ENCODE measurements at places on chromosomes 4 and X.

DNA sequence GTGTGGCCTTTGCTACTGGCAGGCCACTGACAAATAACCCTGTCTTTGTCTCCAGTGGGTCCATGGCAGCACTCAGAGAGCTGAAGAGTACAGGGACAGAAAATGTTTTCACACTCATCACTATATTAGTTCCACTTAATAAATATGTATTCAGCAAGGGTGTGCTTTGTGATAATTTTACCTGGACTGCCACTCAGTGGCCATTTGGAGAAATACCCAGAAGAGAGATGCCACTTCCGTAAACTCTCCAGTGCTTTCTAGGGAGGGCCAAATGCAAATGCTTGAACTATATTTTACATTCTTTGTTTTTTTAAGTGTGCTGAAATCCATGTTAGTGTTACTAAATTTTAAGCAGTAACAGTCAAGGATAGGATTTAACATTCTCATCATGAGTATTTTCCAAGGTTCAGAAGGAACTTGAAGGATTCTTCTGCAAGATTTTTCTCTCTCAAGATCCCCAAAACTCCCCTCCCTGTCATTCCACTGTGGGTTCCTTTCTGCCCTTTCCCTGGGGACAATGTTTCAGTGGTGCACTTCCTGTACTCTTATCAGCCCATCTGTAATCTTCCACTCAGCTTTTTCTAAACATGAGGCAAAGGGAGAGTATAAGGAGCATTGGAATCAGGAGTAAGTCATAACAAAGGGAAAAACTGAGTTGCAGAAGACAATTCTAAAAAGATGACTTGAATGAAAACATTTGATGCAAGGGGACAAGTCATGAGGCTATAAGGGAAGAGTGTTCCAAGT is 46.0 kb downstream of the TFDP3 start:
- no peak for DNase-seq

- no peak for DNase-seq
These were observed 6.4 kb upstream of the SMIM9 start for GRCh38 chrX:154840856-154841255.

GRCh38 chr4:73434311-73434710 is 1.7 kb upstream of the AFP start:
- no peak for DNase-seq

DNA sequence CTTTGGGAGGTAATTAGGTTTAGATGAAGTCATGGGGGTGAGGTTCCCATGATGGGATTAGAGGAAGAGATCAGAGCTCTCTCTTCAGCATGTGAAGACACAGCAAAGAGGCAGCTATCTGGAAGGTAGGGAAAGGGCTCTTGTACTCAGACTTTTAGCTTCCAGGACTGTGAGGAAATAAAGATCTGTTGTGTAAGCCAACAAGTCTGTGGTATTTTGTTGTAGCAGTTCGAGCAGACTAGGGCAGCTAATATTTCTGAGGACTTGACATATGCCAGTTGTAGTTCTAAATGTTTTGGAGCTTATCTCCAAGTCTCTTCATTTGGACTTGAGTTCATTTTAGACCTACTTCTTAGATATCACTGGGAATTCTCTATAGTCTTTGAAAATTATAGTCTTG is 137.3 kb upstream of the PDE5A start:
- DNase-seq: no peak

GRCh38 chr4:55866973-55867574 is 13.6 kb downstream of the EXOC1 start:
- no peak for DNase-seq

DNA sequence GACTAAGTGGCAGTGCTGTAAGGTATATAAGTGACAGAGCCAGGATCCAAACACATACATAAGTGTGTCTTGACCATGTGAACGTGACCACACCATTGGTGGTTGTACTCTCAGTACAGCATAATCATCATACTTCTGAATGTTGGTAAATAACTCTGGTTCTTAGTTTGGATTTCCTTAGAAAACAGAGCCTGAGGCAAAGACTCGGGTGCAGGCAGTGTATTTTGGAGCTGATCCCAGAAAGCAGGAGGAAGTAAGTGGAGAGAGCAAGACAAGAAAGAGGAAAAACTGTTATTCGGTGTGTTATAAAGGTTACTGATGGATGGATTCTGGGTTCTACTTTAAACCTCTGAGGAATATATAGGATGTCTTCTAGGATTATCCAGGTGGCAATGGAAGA is 127.9 kb downstream of the SLC39A8 start:
- no peak for DNase-seq

DNA sequence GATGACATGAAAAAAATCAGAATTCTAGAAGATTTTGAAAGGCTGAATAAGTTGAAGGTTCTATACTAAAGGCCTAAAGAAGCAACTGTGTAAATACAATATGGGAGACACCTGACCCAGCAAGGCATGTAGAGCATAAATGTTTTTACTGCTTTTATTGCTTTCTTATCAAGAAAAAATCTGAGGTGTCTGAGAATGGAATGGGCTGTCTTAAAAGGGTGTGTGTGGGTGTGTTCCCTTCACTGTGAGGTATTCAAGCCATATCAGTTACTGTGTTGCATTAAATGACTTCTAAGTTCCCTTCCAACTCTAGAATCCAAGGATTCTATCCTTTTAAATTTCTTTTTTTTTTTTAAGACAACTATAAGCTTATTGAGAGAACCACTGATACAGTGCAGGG is 15.7 kb downstream of the ATP8A1 start:
- DNase-seq: no peak

GRCh38 chr4:79287718-79288117 is 38.1 kb downstream of the NAA11 start:
- DNase-seq: no peak

DNA sequence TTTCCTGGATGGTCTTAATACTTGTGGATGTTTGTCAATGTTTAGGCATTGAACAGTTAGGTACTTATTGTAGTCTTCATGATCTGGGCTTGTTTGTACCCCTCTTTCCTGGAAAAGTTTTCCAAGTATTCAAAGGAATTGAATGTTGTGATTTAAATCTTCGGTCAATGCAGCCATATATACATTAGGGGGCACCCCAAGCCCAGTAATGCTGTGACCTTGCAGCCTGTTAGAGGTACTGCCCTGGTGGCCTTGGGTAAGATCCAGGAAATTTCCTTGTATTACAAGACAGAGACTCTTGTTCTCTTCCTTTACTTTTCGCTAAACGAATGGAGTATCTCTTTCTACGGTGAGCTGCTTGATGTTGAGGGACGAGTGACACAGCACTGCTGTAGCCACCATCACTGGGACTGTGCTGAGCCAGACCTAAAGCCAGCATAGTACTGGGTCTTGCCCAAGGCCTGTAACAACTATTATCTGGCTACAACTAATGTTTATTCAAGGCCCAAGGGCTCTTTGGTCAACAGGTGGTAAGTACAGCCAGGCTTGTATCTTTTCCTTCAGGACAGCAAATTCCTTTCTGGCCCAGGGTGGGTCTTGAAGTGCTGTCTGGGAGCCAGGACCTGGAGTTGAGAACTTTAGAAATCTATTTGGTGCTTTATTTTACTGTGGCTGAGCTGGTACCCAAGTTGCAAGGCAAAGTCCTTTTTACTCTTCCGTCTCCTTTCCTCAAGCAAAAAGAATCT is 118.3 kb upstream of the ATOH1 start:
- no peak for DNase-seq

DNA sequence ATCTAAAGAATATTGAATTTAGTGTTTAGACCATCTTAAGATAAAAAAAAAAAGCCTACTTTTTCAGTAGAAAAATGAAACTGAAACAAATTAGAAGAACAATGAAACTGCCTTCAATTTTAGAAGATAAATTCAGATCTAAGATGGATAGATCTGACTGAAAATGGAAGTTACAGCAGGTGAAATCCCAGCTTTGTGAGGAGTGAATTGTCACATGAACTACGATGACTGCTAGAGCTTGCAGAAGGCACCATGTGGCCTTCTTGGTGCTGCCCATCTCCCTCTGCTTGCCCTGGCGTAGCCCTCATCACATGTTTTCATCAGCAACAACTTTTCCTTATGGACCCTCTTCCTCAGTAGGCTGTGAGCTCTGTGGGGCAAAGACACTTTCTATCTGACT is 51.4 kb upstream of the EMCN start:
- DNase-seq: no peak

- no peak for DNase-seq
These were observed 76.7 kb downstream of the PDS5A start for GRCh38 chr4:39900966-39901365.

DNA sequence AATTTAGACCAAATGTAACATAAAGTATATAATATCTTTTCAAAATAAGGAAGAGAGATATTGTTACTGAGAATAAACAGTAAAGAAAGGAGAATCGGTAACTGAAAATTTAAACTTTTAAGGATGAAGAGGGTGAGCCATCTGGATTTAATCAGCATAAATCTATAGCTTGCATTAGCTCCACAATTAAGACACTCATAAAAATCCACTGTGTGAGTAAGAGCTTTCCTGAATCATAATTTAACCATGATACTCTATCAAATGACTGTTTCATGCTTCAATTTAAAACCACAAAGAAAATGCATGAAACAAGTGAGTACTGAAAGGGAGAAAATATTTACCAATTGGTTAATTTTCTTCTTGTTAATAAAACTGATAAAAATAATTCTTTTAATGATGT is 951.5 kb upstream of the SLIT2 start:
- DNase-seq: no peak

GRCh38 chr4:95304898-95305297 is 243.9 kb downstream of the UNC5C start:
- no peak for DNase-seq

GRCh38 chrX:2901367-2902036 is 27.6 kb downstream of the ARSD start:
- no peak for DNase-seq

DNA sequence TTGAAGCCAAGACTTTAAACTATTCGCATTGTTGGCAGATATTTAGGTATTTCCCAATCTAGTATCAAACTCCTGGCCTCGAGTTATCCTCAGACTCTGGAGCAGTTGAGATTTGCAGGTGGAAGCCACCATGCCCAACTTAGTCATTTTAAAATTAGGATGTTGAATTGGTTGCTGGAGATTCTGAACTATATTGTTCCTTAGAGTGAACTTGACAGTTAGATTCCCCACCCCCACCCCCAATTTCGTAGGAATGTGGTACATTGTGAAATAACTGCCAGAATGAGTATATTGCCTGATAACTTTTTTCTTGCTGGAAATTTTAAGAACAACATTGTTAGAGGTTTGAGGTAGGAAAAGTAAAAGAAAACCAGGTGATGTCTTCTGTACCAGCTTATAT is 2.3 kb downstream of the NOCT start:
- no peak for DNase-seq

- DNase-seq: no peak
These were observed 5.4 kb upstream of the CXCR3 start for GRCh38 chrX:71623714-71624113.

DNA sequence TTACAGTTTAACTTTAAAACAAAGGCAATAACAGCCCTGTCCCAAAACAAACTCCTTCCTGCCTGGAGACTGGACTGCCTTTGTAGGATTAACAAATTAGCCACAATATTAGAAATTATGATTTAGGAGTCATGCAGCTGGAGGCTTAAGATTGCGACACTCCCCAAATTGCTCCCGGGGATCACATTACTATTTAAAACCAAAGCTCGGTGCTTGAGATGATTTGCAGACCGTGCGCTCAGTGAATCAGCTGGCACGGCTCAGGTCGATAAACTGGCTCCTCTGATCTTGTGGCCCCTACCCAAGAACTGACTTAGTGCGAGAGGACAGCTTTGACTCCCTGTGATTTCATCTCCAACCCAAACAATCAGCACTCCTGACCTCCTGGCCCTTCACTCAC is 829.3 kb downstream of the NLGN4X start:
- DNase-seq: no peak

- DNase-seq: no peak
These were observed 101.2 kb upstream of the KLF3 start for GRCh38 chr4:38562751-38563198.

DNA sequence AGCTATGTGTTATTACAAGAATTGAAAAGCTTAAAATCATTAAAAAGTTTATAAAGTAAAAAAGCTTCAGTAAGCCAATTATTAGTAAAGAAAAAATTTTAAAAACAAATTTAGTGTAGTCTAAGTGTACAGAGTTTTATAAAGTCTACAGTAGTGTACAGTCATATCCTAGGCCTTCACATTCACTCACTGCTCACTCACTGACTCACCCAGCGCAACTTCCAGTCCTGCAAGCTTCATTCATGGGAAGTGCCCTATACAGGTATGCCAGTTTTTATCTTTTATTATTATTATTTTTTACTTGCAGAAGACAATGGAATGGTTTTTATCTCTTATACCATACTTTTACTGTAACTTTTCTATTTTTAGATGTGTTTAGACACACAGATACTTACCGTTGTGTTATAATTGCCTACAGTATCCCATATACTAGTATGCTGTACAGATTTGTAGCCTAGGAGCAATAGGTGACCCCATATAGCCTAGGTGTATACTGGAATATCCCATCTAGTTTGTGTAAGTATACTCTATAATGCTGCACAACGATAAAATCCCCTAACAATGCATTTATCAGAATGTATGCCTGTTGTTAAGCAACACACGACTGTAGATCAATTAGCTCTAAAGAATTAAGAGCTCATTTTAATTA is 230.7 kb downstream of the DCLK2 start:
- DNase-seq: no peak

GRCh38 chrX:154295664-154296310 is at the start of gene TKTL1:
Gene TKTL1, plus strand, starts transcription at chrX:154295795. Its CDS starts 65 bp downstream, at chrX:154295860.
- DNase-seq: no peak

GRCh38 chr4:139643042-139643895 is 22.4 kb upstream of the MGST2 start:
- no peak for DNase-seq

DNA sequence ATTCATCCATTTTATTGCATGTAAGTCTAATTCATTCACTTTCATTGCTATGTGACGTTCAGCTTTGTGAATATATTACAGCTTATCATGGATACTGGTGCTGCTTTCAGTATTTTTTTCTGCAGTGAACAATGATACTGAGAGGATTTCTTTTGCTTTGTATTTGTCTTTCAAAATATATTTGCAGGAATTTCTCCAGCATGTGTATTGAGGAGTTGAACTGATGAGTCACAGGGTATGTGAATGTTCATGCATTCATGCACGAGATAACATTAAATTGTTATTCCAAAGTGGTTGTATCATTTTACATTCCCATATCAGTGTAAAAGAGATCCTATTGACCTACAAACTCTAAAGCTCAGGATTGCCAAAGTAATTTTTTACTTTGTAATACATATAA is 283.8 kb upstream of the ARSJ start:
- no peak for DNase-seq

DNA sequence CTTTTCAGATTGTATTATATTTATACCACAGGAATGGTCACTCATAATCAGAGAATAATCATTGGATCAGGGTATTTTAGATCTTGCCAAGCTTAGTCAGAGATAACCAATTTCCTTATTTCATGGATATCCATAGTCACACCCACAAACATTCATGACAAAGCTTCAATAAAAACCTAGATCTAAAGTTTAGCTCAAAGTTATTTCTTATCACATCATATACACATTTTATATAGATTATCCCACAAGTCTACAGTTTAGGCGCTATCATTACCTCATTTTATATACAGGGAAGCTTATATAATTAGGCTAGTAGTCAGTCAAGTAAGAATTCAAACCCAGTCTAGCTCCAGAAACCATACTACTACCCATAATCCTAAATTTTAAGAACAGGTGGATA is 82.3 kb downstream of the SLC10A7 start:
- DNase-seq: no peak

- no peak for DNase-seq
These were observed 44.3 kb downstream of the AR start for GRCh38 chrX:67587946-67588624.
